Activated CD4-positive, alpha-beta T cell treated with anti-CD3 and anti-CD28 coated beads, Interleukin-2, amount 50 U/mL, for 4 hours (primary cell): ENCODE measurements at places on chromosomes 16 and 17.

- no peak for DNase-seq
These were observed 12.3 kb upstream of the CDRT4 start for GRCh38 chr17:15479703-15480102.

- no peak for DNase-seq
These were observed 54.8 kb downstream of the SPECC1 start for GRCh38 chr17:20063665-20064648.

DNA sequence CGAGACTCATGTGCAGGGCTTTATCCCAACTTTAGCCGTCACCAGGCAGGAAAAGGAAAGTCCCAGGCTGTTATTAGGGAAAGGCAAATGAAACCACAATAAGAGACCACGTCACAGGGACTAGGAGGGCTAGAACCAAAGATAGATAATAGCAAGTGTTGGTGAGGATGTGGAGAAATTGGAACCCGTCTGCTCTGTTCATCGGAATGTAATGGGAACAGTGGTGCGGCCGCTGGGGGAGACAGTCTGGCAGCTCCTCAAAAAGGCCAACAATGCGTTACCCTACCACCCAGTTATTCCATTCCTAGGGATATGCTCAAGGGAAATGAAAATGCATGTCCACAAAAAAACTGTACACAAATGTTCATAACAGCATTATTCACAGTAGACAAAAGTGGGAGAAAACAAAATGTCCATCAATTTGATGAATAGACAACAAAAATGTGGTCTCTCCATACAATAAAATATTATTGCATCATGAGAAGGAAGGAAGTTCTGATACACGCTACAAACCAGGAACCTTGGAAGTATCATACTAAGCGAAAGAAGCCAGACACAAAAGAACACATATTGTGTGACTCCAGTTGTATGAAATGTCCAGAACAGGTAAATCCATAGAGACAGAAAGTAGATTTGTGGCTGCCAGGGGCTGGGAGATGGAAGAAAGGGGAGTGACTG, 19.5 kb upstream of the USP10 start:
- no peak for DNase-seq

GRCh38 chr17:3968015-3968414, 3.8 kb upstream of the ATP2A3 start:
- DNase-seq = no peak

DNA sequence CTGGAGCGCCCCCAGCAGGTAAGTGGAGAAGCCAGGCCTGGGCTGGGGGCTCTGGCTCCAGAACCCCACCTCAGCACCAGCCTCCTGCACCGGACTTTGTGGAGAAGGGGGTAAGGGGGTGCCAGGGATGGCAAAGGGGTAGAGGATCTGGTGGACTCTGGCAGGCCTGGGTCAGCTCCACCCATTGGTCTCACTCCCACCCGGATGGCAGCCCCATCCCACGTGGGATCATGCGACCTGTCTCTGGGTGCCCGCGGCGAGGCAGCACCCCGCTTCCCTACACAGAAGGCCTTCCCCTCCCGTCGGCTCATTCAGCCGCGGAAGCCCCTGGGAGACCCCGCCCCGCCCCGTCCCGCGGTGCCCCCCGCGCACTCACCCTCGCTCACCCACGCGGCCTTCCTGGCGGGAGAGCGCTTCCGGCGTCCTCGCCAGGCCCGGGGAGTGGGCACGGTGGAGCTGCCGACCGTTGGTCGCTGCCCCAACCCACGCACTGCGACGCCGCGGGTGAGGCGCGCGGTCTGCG, 498 bp upstream of the PLEKHG4 start:
- DNase-seq = peak; percentile 31

DNA sequence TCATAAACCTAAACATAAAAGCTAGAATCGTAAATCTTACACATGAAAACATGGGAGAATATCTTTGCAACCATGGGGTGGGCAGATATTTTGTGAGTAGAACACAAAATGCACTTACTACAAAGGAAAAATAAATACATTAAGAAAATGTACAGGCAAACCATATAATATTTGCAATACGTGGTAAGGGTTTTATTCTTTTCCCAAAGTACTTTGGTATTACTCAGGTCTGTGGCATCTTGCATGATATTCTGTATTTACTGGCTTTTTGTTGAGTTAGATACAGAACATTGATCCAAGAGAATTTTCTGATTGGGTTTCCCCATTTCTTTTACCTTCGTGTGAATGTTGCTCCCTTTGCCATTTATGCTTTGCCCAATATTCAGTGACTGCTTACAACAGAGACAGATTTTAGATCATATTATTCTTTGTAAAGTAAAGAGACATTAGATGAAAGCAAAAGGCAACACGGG, 33.0 kb upstream of the ARHGAP17 start:
- DNase-seq = no peak

- no peak for DNase-seq
These were observed 96.9 kb downstream of the KATNIP start for GRCh38 chr16:27646806-27647205.

DNA sequence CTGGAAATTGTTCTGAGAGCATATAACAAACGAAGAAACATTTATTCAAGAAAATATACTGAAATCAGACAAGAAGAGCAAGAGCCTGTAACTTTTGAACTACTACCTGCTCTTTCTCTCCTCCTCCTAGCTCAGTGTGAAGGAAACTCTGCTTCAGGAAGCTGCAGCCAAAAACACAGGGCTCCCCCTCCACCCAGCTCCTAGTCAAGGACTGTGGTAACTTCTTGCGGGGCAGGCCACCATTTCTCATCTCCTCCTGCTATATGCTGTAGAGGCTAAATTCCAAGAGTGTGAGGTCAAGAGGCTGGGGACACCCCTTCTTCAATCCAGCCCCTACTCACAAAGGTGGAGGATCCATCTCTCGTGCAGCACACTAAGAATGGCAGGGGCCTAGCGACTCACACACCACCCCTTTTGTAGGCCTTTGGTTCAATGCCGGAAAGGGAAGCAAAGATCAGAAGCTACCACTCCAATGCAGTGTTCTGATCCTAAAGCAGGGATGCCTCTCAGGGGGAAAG, 74.6 kb downstream of the ITFG1 start:
- no peak for DNase-seq

DNA sequence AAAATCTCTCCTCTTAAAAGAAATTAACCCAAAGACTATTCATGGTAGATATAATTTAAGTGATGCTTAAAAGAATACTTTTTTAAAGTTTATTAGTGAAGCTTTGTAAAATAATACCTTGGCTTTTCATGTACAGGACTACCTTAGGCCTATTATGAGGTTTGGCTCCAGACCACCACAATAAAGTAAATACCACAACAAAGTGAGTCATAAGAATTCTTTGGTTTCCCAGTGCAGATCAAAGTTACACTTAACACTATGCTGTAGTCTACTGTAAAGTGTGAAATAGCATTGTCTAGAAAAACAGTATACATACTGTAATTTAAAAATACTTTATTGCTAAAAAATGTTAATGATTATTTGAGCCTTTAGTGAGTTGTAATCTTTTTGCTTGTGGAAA, 31.7 kb downstream of the CLTC start:
- DNase-seq = no peak

- no peak for DNase-seq
These were observed 279.5 kb upstream of the ASIC2 start for GRCh38 chr17:33572615-33573014.

GRCh38 chr16:66409156-66409555, 17.9 kb upstream of the BEAN1 start:
- DNase-seq = no peak

- no peak for DNase-seq
These were observed 215.6 kb downstream of the PHKB start for GRCh38 chr16:47676635-47677177.

- no peak for DNase-seq
These were observed 3.4 kb upstream of the MT2A start for GRCh38 chr16:56604966-56605365.

GRCh38 chr17:59752446-59752845, 45.0 kb downstream of the VMP1 start:
- no peak for DNase-seq

DNA sequence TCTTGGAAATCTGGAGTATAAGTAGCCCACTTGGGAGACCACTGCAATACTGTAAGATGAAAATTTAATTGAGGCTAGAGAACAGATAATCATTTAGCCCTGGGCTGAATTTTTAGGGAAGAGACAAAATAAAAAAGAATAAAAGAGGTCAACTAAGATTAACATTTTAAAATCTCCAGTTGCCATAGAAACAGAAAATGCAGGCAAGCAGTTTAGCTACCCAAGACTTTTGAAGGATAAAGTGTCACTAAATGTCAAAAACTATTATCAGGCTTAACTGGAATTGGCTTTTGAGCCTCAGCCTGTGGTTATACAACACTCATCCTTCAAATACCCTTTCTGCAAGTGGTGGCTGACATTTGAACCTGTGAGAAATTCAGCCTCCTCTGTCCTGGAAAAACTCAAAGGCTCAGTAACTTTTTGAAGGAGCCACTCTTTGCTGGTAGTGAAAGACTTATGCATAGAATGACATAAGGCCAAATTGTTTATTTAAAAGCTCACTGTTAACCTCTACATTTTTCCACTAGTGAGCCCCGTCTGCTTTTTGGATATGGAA, 220.7 kb upstream of the KCNJ16 start:
- DNase-seq = no peak

- DNase-seq = no peak
These were observed 811.1 kb downstream of the KCNJ18 start for GRCh38 chr17:22503322-22503899.

DNA sequence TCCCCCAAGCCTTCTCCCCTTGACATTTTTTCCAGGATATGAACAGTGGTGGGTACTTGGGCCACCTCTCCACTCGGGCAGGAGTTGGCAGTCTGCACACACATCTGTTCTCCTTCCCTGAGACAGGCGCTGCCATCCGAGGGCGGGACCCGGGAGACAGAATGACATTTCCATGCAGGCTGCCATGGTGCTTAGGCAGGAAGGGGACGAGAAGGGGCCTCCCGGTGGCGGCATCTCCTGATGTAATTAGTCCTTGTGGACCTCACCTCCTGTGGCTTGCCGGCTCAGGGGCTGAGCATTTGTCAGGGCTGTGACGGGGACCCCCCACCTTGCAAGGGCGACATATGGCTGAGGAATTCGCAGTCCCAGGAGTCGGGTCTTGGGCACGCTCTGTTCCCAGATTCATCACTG, 197.2 kb downstream of the FOXL1 start:
- no peak for DNase-seq

GRCh38 chr16:68417711-68418301, 30.5 kb downstream of the SMPD3 start:
- DNase-seq = peak; percentile 62

DNA sequence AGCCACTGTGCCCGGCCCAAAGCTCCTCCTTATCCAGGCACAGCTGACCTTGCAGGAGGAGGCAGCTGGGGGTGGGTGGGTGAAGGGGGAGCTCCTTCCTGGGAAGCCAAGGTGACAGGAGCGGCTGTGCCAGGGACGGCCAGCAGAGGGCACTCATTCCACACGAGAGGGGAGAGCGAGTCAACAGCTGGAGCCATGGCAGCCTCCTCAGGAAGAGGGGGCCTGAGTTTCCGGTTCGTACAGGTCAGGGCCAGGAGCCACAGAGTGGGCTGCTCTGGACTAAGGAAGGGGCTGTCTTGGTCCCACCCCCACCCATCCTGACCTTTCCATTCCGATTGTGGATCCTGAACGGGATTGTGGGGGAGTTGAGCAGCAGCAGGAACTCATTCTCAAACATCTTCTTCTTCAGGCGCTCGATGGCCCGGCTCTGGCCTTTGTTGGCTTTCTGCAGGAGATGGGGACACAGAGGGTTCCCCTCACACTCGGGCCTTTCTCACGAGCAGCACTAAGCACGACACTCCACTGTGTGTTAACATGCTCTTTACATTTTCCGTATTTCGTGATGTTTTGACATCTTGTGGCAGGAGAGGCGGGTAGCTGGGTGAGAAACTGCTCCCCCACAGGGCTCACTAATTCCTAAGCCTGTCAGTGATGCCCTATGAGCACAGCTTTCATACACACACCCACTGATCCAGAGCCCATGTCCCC, 61.6 kb downstream of the TIMM22 start:
- DNase-seq = peak; percentile 30

GRCh38 chr16:87119168-87119567, 198.0 kb downstream of the C16orf95 start:
- no peak for DNase-seq

GRCh38 chr17:73387746-73388577, 76.2 kb upstream of the CDC42EP4 start:
- no peak for DNase-seq

DNA sequence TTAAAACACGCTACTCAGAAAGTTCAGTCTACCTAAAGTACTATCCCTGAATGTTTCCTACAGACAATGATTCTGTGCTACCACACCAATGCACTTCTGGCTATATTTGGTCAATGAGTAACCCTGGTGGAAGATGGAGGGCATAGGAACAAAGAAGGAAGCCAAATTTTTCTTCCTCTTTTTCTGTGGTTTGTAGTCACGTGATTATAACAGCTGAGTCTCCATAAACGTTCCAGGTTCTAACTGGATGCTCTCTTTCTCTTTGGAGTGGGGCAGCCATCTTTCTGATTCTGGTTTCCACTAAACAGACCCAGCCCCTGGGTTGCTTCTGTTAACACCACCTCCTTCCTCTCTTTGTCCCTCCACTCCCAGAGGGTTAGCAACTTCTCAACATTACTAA, 274.9 kb downstream of the CDH11 start:
- DNase-seq = no peak

- no peak for DNase-seq
These were observed 39.0 kb downstream of the CYB5D2 start for GRCh38 chr17:4182043-4182442.

- no peak for DNase-seq
These were observed 50.9 kb upstream of the SDK2 start for GRCh38 chr17:73695035-73695738.

DNA sequence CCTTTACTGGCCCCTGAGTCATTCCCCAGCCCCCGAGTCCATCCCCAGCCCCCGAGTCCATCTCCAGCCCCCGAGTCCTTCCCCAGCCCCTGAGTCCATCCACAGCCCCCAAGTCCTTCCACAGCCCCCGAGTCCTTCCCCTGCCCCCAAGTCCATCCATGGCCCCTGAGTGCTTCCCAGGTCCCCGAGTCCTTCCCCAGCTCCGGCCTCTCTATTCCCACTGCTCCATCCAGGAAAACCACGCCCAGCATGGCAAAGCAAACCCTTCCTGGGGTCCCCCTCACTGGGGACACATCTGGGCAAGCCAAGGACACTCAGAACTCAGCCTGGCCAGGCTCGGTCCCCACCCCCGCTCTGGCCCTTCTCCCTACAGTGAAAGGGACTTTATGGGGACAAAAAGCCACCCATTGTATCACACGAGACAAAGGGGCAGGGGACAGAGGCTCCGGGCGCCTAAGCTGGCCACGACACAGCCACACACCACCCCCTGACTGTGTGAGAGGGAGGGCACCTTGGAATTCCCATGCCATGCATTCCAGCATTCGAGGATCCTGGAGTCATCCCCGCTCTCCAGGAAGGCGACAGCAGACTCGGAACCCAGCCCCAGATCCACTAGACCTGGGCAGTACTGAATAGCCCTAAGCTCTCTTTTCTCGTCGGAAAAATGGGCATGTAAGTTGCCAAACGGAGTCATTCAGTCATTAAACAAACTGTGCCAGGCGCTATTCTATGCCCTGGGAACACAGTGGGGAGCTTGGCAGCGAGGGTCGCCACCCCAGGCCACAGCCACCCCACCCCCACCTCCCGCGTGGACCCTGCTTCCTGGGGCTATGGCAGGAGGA, 14.0 kb downstream of the PLLP start:
- no peak for DNase-seq
